Thoracic aorta endothelial cell (primary cell): ENCODE measurements at places on chromosomes 5 and 9. TPM values are rescaled to one million over a fixed set of nuclear protein-coding genes. Genes with fewer than 3 reads are reported as not detected.

GZMA gene
- not detected in 2 replicates for total RNA-seq

RASGEF1C gene
- not detected in 2 replicates for total RNA-seq

ZNF366 gene
- total RNA-seq = 0.53 and 2.0 TPM in 2 replicates

GFPT2 gene
- total RNA-seq = 0.43 and 2.4 TPM in 2 replicates

CAAP1 gene
- 24.3 and 24.7 TPM in 2 replicates for total RNA-seq

PAEP gene
- not detected in 2 replicates for total RNA-seq

FAM221B gene
- not detected in 2 replicates for total RNA-seq

ZDHHC11 gene
- total RNA-seq = 0.80 and 0.93 TPM in 2 replicates

GDNF gene
- under 0.01 TPM in 1 of 2 replicates, not detected in the other for total RNA-seq

MINAR2 gene
- total RNA-seq = not detected in 2 replicates

F2RL1 gene
- 21.8 and 78.1 TPM in 2 replicates for total RNA-seq

GRM6 gene
- total RNA-seq = not detected in 2 replicates

C5orf58 gene
- not detected in 2 replicates for total RNA-seq

PCDHGA9 gene
- 4.3 and 4.6 TPM in 2 replicates for total RNA-seq

AQP3 gene
- total RNA-seq = 0.36 TPM in 1 of 2 replicates, not detected in the other

PCDHGC5 gene
- 1.1 and 1.3 TPM in 2 replicates for total RNA-seq

HCN1 gene
- not detected in 2 replicates for total RNA-seq

SNCB gene
- total RNA-seq = 0.27 TPM in 1 of 2 replicates, not detected in the other

MEGF9 gene
- total RNA-seq = 24.3 and 40.0 TPM in 2 replicates

PCDH1 gene
- total RNA-seq = 163 and 194 TPM in 2 replicates

PCDHGA6 gene
- 2.1 and 2.9 TPM in 2 replicates for total RNA-seq

F2RL2 gene
- total RNA-seq = 0.29 and 0.80 TPM in 2 replicates

TXNDC8 gene
- total RNA-seq = not detected in 2 replicates

SGCD gene
- under 0.01 TPM in 2 replicates for total RNA-seq

CDC23 gene
- total RNA-seq = 45.1 and 48.4 TPM in 2 replicates
